ENCODE measurements at places on chromosomes 2 and 18.

- DNase-seq: no peak
Measured at GRCh38 chr18:49617865-49618264, 56.0 kb downstream of the LIPG start.

- no peak for DNase-seq
Measured at GRCh38 chr18:28152354-28152753, 24.6 kb downstream of the CDH2 start.

- no peak for DNase-seq
Measured at GRCh38 chr18:60466677-60467076, 94.1 kb upstream of the MC4R start.

GRCh38 chr2:38178556-38179419, 102.8 kb upstream of the CYP1B1 start:
- DNase-seq: no peak

DNA sequence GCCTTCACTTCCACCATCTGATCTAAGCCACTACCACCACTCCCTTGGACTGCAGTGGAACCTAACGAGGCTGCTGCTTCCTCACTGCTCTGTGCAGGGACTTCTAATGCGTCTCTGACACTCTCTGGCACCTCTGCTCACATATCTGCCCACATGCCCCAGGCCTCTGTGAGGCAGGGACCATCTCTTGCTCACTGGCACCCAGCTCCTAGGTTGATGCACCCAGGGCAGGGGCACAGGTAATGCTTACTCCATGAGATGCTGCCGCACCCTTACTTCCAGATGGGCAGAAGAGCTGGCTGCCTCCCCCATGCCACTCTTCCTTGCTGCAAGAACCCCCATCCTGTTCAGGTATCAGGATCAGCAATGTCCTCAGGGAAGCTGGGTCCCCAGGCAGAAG, 294.0 kb upstream of the HS6ST1 start:
- no peak for DNase-seq

- DNase-seq: no peak
Measured at GRCh38 chr2:60706021-60706420, 50.0 kb upstream of the PAPOLG start.

GRCh38 chr2:234405462-234405861, 91.4 kb downstream of the ARL4C start:
- DNase-seq: no peak

- no peak for DNase-seq
Measured at GRCh38 chr2:30217644-30218337, 13.5 kb upstream of the LBH start.

DNA sequence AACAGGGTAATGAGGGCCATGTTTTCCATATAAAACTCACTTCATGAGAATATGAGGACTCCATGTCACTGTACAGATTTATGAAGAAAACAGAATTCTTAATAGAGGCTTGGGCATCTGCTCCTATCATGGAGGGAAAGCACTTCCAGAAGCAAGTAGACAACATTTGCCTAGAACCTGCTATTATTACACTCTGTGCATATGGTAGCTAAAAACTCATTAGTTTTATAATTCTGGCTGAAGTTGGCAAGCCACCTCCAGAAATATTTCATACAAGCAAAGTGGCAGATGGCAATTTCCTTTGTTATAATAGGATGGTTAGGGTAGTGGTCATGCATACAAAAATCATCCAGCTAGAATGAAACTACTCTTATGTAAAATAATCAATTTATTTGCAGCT, 65.8 kb upstream of the TLK1 start:
- DNase-seq: no peak

DNA sequence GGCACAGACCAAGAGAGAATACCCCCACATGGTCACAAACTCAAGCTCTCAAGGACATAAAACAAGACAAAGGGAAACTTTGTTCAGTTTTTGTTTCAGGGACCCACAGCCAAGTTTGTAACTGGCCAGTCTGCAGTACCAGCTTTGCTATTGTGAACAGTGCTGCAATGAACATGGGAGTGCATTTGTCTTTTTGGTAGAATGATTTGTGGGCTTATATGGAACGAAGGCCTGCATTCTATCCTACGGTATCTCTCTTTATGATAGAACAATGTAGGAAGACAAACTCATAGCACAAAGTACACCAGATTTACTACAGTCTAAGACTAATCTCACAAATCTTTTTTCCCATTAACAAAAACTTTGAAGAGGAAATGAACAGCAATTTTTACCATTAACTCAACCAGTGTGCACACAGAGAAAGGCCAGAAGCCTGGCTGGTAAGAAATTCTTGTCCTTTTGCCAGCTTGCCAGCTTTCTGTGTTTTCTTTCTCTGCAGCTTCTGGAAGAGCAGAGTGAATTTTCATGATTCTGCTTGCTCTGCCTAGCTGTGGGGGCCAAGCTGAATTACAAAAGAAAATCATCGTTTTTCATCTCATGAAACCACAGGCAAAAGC, 37.1 kb upstream of the FEZ2 start:
- DNase-seq: no peak

- peak; percentile 65 for DNase-seq
Measured at GRCh38 chr2:98442488-98442887, 2.2 kb upstream of the INPP4A start.

- no peak for DNase-seq
Measured at GRCh38 chr2:223010641-223011040, 41.3 kb upstream of the KCNE4 start.

DNA sequence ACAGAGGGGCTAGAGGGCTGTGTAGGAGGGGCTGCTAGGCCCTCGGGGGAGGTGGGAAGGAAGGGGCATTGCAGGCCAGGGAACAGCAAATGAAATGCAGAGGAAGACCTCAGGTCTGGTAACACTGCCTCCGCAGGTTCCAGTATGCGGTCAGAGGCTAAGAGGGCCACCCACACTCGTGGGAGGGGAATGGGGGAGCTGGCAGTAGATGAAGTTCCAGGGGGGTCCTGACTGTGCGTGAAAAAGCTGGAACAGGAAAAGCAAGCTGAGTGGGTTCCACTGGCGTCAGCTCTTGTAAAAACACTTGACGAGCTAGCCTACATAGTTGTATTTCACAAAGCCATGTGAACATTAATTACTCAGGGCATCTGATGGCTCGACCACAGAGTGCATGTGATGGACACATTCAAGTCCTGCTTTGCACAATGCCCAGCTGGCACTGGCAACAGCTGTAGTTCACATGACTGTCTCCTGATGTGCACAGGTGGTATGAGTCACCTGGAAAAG, 29.0 kb upstream of the PTPN4 start:
- DNase-seq: no peak

- no peak for DNase-seq
Measured at GRCh38 chr2:227127201-227127600, 36.8 kb downstream of the COL4A4 start.

DNA sequence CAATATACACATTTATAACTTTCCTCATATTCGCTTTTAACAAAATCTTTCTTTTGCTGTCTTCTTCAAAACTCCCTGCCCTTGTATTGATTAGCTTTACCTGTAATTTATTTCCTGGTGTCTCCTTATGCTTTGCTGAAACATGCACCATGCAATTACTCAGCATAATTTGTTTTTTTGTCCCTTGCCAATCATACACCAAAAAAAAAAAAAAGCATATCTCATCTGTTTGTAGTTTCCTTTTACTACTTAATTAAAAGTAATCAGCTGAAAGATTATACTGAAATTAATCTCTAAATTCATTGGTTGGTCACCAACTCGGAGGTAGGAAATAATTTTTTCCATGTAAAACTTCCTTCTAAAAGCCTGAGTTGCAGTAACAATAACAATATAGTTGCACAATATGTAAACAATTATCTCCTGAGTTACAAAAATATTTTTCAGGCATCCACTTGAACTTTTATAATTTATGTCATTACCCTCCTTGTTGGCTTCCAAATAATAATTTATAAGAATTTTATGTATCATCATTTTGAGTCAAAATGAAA, 53.0 kb upstream of the ROCK1 start:
- no peak for DNase-seq

All from NT2/D1 (cell line).